ENCODE measurements at places on chromosomes 2 and 18.

GRCh38 chr18:76075777-76076176, 419.3 kb downstream of the ZNF516 start:
- no peak for DNase-seq

DNA sequence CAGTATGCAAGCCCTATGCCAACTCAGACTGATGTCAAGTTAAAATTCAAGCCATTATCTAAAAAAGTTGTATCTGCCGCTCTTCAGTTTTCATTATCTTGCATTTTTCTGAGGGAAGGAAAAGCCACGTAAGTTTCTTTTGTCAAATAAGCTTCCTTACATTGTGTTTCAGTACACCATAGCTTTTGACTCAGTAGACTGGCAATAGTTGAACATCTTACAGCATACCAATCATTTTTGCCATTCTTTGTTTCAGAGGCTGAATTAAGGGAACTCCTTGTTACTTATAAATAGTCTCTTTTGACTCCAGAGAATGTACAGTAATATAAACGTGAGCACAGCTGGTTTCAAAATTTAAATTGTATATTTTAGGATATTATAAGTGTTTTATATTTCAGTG, 120.6 kb downstream of the EHBP1 start:
- DNase-seq: no peak

GRCh38 chr2:218320704-218321336, 28.5 kb upstream of the TMBIM1 start:
- no peak for DNase-seq

DNA sequence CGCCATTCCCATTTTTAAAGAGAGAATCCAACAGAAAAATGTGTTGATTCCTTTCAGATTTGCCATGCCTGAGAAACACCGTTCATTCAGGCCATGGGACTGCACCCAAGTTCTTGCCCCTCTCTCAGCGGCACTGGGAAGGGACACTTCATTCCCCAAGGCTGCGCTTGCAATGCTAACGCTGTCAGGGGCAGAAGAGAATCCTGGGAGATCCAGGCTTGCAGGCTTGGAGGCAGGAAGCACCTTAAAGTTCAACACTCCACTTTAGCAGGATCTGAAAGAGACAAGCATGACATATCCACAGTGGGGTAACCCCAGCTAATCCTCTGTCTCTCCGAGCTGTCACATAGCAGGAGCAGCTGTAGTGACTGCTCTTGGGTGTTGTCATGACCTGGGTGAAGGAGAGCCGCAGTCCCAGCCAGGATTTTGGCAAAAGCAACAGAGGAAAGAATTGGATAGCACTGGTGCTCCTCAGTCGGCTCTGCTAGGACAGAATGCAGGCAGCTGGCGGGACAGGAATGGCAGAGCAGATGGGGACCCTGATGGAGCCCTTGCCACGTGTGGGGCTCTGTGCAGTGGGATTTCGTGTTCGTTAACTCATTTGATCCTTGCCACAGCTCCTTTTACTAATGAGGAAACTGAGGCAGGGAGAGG, 22.0 kb upstream of the ODC1 start:
- DNase-seq: no peak

DNA sequence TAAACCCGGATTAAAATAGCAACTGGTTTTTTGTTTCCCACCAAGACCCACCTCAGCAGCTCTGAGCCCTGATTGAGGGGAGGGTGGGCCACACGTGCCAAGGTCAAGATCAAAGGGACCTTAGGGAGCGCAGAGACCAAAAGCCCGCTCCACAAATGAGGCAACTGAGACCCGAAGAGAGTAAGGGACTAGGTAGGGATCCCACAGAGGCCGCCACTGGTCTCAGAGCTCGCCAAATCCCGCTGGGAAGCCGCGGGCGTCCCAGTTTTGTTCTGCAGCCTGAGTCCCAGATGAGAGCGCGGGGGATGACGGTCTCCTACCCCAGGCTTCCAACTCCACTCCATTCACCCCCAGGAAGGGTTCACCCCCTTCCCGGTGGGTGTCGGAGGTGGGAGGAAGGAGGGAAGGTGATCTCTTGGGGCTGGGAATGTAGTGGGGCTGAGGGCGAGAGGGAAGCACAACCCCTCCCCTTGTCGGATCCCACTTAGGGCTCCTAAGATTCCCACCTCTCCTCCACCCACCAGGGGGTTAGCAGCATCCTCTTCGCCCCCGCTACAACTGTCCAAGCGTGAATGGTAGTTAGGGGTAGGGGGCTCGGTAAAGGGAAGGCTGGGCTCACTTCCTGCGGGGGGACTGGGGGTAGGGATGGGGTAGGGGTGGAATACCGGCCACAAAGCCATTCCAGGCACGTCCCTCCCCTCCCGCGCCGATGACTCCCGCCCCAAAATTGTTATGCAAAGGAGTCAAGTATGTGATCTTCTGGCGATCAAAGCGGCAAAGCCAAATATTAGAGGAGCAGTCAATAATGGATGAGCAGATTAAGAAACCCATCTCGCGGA, 7.3 kb upstream of the EN1 start:
- DNase-seq: no peak

- DNase-seq: no peak
Measured at GRCh38 chr2:111128096-111128495, 7.4 kb downstream of the BCL2L11 start.

DNA sequence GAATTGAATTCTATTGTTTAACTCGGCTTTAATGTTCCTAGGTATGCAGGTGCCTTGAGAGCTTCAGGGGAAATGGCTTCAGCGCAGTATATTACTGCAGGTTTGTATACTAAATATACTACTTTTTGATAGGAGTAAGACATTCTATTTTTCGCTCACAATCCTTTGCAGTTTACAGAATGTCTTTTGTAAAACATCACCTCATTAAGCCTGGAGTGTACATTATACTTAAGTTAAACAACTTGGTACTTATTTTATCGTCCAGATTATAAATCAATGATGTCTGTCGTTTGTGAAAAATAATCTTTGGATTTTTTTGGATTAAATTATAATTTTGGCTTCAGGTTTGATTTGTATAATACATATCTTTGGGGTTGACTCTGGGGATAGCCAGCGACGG, 34.4 kb downstream of the USP14 start:
- DNase-seq: no peak

DNA sequence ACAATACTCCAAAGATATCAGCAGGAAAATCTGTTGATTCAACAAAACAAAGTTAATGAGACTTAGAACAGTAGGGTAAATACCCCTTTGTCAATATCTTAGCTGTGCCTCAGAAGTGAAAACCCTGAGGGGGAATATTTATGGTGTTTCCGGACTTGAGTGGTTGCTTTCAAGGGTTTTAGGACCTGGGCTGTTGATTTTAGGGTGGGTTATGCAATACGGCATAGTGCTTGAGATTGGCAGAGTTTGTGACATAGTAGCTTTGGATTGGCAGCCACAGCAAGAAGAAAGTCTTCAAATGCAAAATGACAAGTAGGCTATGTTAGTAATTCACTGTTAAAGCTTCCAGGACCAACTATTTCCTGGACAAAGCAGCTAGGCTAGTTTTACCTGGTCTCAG, 826.3 kb upstream of the CDH2 start:
- no peak for DNase-seq

- DNase-seq: no peak
Measured at GRCh38 chr2:135585586-135585985, 54.3 kb downstream of the R3HDM1 start.

GRCh38 chr2:130371723-130372054, 15.8 kb downstream of the PTPN18 start:
- no peak for DNase-seq

GRCh38 chr18:2172881-2173280, 398.4 kb downstream of the METTL4 start:
- no peak for DNase-seq

- DNase-seq: no peak
Measured at GRCh38 chr18:62729487-62730386, 14.4 kb downstream of the PHLPP1 start.
